ENCODE measurements at places on chromosomes 11 and 22. TPM values are rescaled to one million over a fixed set of nuclear protein-coding genes. Genes with fewer than 3 reads are reported as not detected.

The GDPD5 gene
- 19.0 TPM for total RNA-seq

The KDM4D gene
- 0.74 TPM for total RNA-seq

GRCh38 chr11:15972838-15973237 is 383.5 kb downstream of the SOX6 start:
- DNase-seq: no peak

DNA sequence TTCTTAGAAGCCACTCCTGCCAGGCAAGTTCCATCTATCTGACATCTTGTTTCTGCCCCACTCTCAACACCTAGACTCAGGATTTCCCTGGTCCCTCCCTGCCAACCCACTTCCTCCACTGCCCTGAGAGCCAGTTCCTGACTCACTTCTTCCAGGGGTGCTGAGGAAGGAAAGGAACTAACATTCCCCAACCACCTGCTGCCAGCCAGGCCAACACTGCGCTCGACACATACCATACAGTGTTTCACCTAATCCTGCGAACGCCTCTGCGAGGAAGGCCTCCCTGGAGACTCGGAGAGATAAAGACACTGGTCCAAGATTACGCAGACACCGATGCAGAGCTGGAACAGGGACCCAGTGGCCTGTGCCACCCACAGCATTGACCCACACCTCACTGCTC is 40.2 kb downstream of the MICAL3 start:
- no peak for DNase-seq

DNA sequence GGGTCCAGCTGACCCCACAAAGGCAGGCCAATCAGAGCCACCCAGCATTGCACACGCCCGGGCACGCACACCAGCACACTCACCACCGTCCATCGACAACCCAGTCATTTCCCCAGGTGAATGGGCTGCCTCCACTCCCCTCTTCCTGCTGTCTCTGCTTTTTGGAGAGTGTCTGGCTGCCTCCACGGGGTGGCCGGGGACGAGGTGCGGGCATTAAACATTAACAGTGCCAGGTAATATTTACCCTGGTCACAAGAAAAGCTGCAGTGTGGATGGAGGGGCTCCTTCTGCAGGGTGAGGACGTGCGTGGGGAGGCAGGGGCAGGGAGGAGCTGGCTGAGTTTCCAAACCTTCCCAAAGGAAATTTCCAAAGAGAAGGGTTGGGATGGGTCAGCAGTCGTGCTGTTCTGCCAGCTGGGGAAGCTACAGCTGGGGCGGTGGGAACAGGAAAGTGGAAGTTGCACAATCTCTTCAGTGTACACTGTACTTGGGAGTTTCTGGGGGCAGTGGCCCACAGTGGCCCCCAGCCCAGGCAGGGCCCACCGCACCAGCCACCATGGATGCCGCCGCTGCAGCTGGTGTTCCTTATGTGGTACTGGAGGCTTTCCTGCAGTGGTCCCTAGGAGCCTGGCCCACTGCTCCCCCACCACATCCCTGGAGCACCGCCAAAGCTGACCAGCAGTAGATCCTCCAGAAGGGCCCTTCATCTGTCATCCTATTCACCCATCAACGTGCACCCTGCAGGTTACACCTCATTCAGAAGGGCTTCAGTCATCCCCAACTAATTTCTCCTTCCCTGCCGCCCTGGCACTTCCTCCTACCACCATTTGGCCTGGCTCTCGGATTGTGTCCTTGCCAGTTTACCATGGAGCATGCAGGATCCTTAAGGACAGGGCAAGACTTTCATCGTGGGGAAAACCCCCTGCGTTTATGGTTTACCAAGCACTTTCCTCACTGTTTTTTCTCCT is at the start of gene FXYD2:
Gene FXYD2 (minus strand): TSS at position 174 of the 967 bp plus-strand sequence. CDS start 66 bp downstream, at position 108.
- no peak for DNase-seq

DNA sequence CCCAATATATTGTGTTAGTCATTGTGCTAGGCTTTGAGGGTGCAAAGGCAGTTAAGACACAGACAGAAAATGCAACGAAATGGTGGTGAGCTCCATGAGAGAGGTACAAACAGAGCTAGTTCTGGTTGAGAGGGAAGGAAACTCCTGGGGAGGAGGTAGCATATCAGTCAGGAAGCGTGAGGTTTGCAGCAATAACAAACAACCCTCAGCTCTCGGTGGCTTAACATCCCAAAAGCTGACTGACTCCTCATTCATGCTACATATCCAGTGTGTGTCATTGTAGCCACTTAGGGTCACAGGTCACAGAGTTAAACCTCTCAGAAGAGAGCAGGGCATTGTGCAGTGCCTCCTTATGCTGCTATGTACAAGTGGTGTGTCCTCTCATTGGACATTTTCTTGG is 1.7 kb upstream of the ST14 start:
- no peak for DNase-seq

GRCh38 chr22:21029486-21030025 is 2.8 kb downstream of the SLC7A4 start:
- DNase-seq: no peak

GRCh38 chr11:2708151-2708581 is 8.4 kb upstream of the KCNQ1OT1 start:
- no peak for DNase-seq

All from K562 (cell line).